ENCODE measurements at places on chromosomes 2 and 18. TPM values are rescaled to one million over a fixed set of nuclear protein-coding genes. Genes with fewer than 3 reads are reported as not detected.

DNA sequence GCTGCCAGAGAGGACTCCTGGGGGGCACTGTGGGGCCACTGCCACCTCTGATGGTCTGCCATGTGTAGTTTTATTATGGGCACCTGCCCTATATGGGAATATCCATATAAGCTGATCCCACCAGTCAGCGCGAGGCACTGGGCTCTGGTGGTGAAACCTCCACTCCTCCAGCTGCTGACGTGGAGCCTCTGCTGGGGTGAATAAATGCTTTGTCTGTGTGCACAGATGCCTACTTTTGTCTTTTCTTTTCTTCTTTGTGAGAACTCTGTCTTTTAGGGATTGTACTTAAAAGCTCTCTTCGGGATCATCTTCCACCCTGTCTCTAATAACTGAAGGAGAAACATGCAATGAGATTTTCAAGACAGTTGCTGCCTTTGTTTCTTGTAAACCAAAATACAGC lies 68.9 kb upstream of the NCK2 start:
- no peak overlapping the region for H3K27ac ChIP-seq
- DNase-seq = no peak
- peaks cover 38% of the 10 kb centered on the region for H3K27me3 ChIP-seq
- no peaks in the 10 kb centered on the region for H3K36me3 ChIP-seq

DNA sequence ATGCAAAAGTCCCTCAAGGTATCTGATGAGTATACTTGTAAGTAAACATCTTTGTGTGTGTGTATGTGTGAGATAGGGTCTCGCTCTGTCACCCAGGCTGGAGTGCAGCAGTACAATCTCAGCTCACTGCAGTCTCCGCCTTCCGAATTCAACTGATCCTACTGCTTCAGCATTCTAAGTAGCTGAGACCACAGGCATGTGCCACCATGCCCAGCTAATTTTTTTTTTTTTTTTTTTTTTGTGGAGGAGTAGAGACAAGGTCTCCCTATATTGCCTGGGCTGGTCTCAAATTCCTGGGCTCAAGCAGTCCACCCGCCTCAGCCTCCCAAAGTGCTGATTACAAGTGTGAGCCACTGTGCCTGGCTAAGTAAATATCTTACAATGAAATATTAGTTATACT lies 23.2 kb downstream of the ADAM17 start:
- no peaks in the 10 kb centered on the region for H3K27me3 ChIP-seq
- DNase-seq = no peak
- H3K36me3 ChIP-seq = peaks cover 31% of the 10 kb centered on the region
- peaks cover 24% of the 10 kb centered on the region for H3K4me1 ChIP-seq
- no peak overlapping the region for H3K27ac ChIP-seq
- H3K4me3 ChIP-seq = no peak overlapping the region

GRCh38 chr2:136051725-136052048 lies 66.3 kb upstream of the DARS1 start:
- H3K27me3 ChIP-seq = peaks cover 4% of the 10 kb centered on the region
- H3K36me3 ChIP-seq = no peaks in the 10 kb centered on the region
- no peak overlapping the region for H3K27ac ChIP-seq
- DNase-seq = no peak
- H3K4me3 ChIP-seq = no peak overlapping the region
- H3K4me1 ChIP-seq = no peaks in the 10 kb centered on the region

GRCh38 chr18:5543036-5543680 lies 639 bp downstream of the EPB41L3 start:
- no peak overlapping the region for H3K27ac ChIP-seq
- H3K27me3 ChIP-seq = peaks cover 3% of the 10 kb centered on the region
- H3K4me1 ChIP-seq = peaks cover 14% of the 10 kb centered on the region
- peak overlapping the region; percentile 77 for H3K4me3 ChIP-seq
- DNase-seq = no peak

DNA sequence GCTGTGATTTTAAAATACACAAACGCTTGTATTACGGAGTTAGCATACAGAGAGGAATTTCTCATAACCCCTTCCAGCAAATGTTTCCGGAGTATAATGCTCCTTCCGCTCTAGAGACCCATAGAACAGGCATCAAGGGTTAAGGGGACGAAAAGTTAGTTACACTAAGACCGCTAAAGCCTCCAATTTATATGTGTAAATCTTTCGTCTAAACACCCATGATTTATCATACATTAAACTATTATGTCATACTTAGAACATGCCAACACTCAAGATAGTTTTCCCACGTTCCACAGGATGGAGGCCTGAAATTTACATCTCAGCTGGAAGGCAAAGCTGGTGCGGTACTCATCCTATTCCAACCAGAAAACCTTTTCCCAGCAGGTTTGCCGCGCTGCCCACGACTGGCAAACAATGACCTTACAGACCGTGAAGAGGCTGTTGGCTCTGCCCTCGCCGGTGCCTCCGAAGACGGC lies 650 bp downstream of the ORMDL1 start:
- H3K4me1 ChIP-seq = peaks cover 39% of the 10 kb centered on the region
- H3K27ac ChIP-seq = peak overlapping the region; percentile 95
- H3K4me3 ChIP-seq = peak overlapping the region; percentile 91
- H3K36me3 ChIP-seq = peaks cover 36% of the 10 kb centered on the region
- H3K27me3 ChIP-seq = no peaks in the 10 kb centered on the region

- no peaks in the 10 kb centered on the region for H3K36me3 ChIP-seq
- no peak overlapping the region for H3K4me3 ChIP-seq
- H3K27me3 ChIP-seq = peaks cover 7% of the 10 kb centered on the region
- DNase-seq = no peak
These were observed 130.0 kb upstream of the CTDP1 start for GRCh38 chr18:79549638-79550000.

- H3K27ac ChIP-seq = peak overlapping the region; percentile 80
- peak overlapping the region; percentile 91 for H3K4me3 ChIP-seq
- DNase-seq = no peak
- peaks cover 32% of the 10 kb centered on the region for H3K4me1 ChIP-seq
These were observed 1.6 kb downstream of the TXNL4A start for GRCh38 chr18:79986726-79987125.

GRCh38 chr2:34204560-34204959 lies 605.5 kb upstream of the FAM98A start:
- no peaks in the 10 kb centered on the region for H3K4me1 ChIP-seq
- DNase-seq = no peak

- no peaks in the 10 kb centered on the region for H3K36me3 ChIP-seq
- DNase-seq = no peak
- no peak overlapping the region for H3K27ac ChIP-seq
- peaks cover 27% of the 10 kb centered on the region for H3K4me1 ChIP-seq
- no peak overlapping the region for H3K4me3 ChIP-seq
- peaks cover 9% of the 10 kb centered on the region for H3K27me3 ChIP-seq
These were observed 2.1 kb upstream of the RIOK3 start for GRCh38 chr18:23451011-23451410.

The C2orf66 gene
- total RNA-seq = 0.27 TPM

The ALLC gene
- total RNA-seq = not detected

The GTF2A1L gene
- 1.9 TPM for total RNA-seq
